ENCODE measurements at places on chromosomes 1 and 21.

DNA sequence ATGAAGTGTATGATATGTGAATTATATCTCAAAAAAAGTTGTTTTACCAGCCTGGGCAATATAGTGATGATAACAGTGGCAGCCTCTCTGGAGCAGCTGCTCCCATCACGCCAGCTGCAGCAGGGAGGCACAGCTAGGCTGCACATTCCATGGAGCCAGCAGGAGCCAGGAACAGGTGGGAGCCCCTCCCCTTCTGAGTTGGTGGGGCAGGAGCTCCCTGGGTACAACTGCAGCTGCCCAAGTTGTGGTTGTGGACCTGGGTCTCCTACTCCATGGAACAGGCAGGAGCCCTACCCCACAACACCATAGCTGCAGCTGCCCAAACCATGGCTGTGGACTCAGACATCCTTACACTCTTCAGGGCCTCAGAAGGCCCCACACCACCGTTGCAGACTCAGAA lies 21.7 kb upstream of the FNBP1L start:
- DNase-seq: no peak

- DNase-seq: peak; percentile 65
These were observed 21.8 kb downstream of the RSPH1 start for GRCh38 chr21:42474043-42474831.

DNA sequence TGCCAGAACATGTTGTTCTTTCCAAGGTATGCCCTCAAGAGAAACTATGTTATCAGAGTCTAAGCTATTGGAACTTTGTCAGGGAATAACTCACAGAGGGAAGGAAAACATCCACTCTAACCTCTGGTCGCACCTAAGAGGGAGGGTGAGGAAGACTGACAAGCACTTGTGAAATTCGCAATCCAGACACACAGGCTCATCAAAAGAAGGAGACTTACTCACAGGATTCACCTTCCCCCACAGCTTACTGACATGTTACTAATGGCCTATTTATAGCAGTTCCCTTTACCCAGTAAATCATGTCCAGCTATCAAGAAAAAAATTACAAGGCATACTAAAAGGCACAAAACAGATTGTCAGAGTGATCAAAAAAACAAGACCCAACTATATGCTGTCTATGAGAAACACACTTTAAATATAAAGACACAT lies 36.9 kb downstream of the WDR64 start:
- DNase-seq: no peak

DNA sequence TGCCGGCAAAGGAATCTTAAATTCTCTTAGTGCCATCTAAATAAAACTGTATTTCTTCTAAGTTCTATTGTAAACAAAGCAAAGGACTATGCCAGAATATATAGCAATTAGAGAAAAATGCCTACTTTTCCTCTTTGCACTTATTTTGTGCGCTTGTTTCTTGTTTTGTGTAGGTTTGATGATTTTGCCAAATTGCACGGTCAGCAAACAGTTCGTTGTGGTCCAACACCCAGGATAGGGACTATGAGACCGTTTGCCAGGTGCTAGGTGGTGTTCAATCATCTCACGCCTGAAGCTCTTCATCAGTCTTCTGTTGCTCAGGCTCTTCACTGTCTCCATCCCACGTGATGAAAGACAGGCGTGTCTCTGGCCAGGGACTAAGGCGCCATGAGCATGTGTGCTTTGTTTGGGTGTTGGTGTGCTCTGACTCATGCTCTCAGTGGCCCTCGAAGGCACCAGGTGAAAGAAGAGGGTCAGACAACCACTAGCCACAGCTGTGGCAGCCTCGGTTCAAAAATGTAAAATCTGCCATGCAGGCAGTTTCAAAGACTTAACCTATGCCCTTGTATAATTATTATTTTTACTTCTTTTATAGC lies 36.9 kb upstream of the KCNE1 start:
- DNase-seq: no peak

- DNase-seq: no peak
These were observed 8.5 kb downstream of the EPHA2 start for GRCh38 chr1:16147156-16147926.

DNA sequence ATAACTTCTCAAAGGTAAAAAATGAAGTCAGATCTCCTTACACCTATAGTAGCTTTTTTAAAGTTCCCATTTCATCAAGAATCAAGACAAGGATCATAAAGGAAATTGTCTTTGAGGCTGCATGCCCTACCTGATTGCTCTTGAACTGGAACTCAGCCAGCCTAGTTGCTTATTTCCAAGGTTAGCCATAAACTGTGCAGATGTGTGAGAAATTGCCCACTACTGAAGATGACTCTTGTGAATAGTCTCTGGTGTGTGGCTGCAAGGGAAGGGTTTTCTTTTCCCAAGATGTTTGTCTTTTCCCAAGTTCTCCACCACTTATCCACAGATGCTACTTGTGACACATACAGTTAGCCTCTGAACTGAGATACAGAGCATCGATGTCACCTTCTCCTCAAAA lies 81.7 kb upstream of the DUSP10 start:
- DNase-seq: no peak

- DNase-seq: no peak
These were observed 108.3 kb downstream of the HIVEP3 start for GRCh38 chr1:41810446-41810845.

- no peak for DNase-seq
These were observed 104.9 kb downstream of the CRYAA start for GRCh38 chr21:43273708-43274021.

- peak; percentile 91 for DNase-seq
These were observed 438.9 kb downstream of the CAMTA1 start for GRCh38 chr1:7224081-7224534.

- DNase-seq: no peak
These were observed 31.5 kb downstream of the FGGY start for GRCh38 chr1:59328353-59328752.

GRCh38 chr1:205284420-205285144 lies 37.0 kb downstream of the NUAK2 start:
- peak; percentile 100 for DNase-seq

DNA sequence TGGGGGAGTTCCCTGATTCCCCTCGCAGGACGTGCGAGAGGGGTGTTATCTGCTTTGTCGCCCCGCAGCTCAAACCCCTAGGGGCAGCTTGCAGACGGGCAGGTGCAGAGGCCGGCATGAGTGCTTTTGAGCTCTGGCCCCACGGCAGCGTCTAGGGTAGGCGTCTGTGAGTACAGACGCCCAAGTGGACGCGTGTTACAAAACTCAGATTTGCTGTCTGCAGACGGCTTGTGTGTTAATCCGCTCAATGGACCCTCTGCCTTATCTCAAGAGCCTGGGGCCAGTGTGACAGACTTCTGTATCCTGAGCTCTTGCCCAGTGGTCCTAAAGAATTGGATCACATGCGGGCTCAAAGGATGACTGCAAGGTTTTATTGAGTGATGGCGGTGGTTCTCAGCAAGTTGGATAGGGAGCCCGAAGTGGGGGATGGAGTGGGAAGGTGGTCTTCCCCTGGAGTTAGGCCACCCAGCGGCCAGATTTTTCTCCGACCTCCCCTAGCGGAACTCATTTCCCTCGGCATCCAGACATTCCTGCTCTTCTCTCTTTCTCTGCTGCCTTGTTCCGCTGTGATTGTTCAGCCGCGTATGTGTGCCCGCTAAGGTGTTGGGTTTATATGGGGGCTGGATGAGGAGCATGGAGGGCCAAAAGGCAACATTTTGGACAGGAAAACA lies 9.4 kb downstream of the CFHR4 start:
- DNase-seq: peak; percentile 3

DNA sequence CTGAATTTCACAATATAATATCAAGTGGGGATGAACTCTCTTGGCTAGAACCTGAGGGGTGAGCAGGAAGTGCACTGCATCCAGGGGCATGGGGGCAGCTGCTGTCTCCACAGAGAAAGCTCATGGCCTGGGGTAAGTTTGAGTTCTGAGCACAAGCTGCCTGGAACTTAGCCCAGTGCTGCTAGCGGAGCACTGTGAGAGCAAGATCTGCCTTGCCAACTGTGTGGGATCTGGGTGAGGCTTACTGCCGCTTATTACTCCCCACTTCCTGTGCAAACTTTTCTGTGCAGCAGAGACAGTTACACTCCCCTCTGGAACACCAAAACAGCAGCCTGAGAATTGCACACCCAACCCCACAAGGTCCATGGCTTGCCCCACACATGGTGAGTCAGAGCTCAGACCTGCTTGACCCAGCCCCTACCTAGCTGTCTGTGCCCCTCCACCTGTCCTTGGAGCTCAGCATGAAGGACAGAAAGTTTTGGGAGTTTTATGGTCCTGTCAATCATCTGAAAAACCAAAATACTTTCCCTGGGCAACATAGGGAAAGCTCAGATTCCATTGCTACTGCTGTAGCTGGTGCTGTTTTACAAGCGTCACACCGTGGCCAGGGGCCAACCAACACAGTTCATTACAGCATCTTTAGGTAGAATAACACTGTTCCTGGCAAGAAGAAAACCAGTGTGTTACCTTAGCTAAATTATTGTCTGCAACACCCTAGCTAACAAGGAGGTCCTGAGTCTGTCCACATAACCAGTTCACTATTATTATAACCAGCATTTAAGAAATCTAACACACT lies 762.1 kb upstream of the NEGR1 start:
- peak; percentile 26 for DNase-seq

DNA sequence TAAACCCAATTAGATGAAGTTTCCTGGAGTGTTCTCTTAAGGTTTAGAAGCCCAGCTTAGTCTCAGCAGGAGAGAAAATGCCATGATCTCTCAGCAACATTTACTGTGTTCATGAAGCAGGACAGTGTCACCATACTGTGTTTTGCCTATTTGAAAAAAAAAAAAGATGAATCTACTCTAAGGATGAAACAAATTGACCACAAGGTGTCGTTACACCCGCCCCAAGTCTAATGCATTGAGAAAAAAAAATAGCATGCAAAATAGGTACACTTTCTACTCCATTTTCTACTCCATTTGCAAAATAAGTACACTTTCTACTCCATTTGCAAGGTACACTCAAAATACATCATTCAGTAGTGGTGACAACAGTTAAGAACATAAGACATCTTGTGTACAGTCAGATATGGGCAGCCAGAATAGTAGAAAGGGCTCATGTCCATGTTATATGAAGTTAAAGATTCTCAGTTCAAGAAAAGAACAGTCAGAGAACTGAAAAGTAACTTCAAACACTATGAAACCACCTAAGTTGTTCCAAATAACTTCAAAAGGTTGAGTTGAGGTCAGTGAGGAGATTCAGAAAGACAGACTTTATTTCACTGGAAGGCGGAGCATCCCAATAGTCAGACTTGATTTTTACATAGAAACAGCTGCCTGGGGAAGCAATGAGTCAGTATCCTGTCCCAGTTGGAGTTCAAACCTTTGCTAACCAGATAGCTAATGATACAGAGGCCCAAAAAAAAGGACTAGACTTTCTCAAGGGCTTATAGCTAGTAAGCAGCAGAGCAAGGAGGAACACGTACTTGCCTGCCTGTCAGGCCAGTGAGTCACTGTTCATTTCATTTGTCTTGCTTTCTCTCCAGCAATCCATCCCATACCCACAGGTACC lies 13.3 kb downstream of the PLPPR5 start:
- peak; percentile 49 for DNase-seq

DNA sequence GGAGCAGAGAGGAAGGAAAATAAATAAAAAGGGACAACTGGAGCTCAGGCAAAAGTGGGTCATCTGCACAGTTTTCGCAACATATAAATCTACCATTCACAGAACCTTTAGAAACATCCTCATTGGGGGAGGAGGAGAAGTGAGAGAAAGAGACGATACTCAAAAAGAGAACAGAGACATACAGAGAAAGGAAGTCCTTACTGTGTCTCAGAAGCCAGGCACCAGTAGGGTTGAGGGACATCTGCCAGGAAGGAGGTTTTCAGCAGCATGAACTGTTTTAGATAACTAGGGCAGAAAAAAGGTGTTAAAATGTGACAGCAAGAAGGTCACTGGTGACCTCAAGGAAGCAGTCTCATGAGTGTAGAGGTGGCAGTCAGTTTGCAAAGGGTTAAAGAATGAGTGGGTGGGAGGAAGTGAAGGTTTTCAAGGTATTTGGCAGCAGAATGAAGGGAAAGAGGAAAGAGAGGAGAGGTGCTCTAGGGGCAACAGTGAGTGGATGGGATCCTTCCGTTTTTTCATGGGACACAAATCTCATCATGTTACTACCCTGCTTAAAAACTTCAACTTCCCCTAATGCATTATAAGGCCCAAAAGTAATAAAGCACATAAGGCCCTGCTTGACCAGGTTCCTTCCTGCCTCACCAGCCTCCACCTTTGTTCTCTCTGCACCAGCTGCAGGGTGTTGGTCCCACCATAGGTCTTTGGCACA lies 9.5 kb downstream of the JAK1 start:
- no peak for DNase-seq

GRCh38 chr21:42312626-42313104 lies 2.5 kb downstream of the TFF3 start:
- DNase-seq: no peak

DNA sequence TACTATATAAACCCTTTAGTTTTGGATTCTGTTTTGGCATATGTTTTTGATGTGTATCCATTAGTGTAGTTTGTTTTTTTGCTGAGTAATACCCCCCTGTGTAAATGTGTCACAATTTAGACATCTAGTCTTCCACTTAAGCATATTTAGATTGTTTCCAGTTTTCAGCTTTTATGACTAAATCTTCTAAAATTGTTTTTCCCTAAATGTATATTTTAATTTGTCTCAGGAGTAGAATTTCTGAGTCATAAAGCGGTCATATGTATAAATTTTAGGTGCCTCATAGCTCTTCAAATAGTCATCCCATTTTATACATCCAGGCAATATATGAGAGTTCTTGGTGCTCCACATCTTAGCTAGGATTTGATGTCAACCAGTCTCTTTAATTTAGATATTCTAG lies 1348.0 kb downstream of the MRPL39 start:
- DNase-seq: no peak

GRCh38 chr1:185091480-185091879 lies 46.1 kb downstream of the RNF2 start:
- no peak for DNase-seq

- no peak for DNase-seq
These were observed 63.0 kb upstream of the RGS7 start for GRCh38 chr1:241419986-241420385.

GRCh38 chr1:35044431-35044830 lies 12.7 kb upstream of the ZMYM6 start:
- no peak for DNase-seq

GRCh38 chr1:180954005-180954800 lies 41.5 kb downstream of the KIAA1614 start:
- no peak for DNase-seq

- no peak for DNase-seq
These were observed 43.3 kb upstream of the ATP1A1 start for GRCh38 chr1:116329524-116330341.

DNA sequence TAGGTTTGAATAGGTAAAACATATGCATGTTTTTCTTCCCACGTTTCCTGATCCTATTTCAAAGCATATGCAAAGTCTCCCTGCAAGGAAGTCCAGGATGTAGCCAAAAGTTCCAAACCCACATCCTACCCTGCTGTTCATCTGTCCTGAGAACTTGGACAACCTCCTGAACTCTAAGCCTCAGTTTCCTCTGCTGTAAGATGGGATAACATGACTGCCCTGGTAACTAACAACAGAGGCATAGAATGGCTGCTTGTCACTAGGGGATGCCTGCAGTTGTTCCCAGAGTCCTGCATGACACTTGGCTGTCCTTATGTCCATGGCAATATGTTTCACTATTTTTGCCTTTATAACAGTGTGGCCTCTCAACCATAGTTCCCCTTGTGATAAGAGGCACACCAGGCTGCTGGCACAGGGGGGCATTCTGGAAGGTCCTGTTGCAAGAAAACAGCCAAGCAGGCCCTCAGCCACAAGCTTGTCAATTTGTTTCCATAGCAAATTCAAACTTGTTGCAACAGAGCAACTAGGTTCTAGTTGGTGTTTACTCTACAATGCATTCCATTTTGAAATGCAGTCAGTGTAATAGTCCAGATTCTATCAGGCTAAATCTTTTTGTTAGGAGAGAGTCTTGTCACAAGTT lies 1.5 kb upstream of the HDGF start:
- no peak for DNase-seq

- no peak for DNase-seq
These were observed 53.6 kb upstream of the RUNX1 start for GRCh38 chr21:35102488-35103371.
